Iris pigment epithelial cell (primary cell): ENCODE measurements at places on chromosomes 6 and 20.
A peak's percentile ranks its signal among the peaks of the same experiment; 100 is the strongest.

- no peak for DNase-seq
These were observed 34.0 kb downstream of the SLX4IP start for GRCh38 chr20:10469056-10469455.

- DNase-seq: peak; percentile 28
These were observed 19.6 kb upstream of the LTV1 start for GRCh38 chr6:143823548-143823947.

DNA sequence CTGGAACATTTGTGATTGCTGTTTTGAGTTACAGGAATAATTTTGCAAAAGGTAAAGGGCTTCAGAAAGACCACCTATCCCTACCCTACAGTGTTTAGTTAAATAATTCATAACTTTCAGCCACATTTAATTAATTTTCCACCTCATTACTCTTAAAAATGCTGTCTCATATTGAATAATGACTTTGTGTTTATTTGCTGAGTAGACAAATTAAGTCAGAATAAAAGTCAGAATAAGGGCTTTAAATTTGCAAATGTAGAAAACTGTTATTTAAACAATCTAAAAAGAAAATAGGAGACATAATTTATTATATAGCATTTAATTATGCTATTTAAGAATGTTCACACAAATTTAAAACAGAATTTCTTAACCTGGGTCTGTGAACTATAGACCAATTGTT lies 293.7 kb upstream of the RIMS1 start:
- no peak for DNase-seq

DNA sequence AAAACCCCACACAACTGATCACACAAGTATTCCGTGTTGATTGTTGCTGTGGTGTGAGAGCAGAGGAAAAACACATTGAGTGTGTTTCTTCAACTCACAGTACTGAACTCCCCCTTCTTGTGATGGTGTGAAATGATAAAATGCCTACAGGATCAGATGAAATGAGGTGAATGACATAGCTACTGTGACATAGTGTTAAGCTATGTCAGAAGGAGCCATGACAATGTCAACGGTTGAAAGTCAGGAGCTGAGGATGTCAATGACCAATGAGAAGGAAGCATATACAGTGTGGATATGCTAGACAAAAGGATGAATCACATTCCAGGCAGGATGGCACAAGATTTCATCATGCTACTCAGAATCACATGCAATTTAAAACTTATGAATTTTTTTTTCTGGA lies 38.8 kb downstream of the WASF1 start:
- peak; percentile 50 for DNase-seq

DNA sequence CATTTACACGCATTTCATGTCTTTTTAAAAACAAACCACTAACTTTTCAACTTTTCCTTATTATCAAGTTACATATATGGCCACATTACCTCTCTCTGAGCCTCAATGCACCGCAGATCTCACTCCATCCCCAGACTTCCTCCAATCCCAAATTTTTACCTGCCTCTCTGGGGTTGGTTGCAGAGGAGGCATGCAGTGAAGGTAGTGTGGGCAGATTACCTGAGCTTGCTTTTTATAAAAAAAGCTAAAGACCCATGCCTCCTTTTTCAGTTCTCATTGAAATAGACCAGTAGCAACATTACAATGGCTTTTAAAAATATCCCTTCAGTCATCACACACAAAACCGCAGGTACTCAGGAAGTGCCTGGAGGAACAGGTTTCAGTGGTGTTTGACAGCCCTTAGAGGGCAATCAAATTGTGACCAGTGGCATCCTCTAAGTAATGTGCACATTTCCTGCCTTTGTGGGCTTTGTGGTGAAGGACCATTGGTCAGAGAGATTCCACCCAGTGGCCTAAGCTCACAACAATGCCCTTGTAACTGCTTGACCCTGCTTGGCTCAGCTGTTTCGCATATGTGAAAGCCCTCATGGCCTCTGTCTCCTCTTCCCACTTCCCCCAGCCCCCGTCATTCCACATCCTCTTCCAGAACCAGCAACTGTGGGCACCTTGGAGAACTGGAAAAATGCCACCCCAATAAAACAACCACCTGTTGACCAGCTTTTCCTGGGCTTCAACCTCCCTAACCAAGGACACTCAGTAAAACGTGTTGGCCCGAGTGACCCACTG lies 30.2 kb upstream of the IL17A start:
- peak; percentile 2 for DNase-seq

- no peak for DNase-seq
These were observed 298.5 kb downstream of the BMP7 start for GRCh38 chr20:56967916-56968315.

DNA sequence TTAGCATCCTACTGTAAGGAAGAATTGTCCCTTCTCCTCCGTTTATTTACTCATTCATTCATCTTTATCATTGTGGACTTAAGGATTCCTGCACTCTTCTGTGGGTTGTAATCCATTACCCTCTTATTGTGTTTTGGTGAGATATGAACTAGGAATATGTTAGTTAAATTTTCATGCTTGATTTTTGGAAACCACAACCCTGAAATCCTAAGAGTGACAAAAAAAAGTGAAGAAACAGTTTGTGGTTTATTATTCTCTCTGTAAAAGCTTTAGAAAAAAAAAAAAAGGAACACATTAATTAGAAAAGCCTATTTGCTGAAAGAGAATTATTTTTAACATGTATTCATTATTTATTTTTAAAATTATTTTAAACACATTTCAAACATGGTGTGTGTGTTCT lies 36.7 kb upstream of the INSM1 start:
- no peak for DNase-seq

GRCh38 chr6:139153855-139154254 lies 19.0 kb downstream of the HECA start:
- peak; percentile 71 for DNase-seq

DNA sequence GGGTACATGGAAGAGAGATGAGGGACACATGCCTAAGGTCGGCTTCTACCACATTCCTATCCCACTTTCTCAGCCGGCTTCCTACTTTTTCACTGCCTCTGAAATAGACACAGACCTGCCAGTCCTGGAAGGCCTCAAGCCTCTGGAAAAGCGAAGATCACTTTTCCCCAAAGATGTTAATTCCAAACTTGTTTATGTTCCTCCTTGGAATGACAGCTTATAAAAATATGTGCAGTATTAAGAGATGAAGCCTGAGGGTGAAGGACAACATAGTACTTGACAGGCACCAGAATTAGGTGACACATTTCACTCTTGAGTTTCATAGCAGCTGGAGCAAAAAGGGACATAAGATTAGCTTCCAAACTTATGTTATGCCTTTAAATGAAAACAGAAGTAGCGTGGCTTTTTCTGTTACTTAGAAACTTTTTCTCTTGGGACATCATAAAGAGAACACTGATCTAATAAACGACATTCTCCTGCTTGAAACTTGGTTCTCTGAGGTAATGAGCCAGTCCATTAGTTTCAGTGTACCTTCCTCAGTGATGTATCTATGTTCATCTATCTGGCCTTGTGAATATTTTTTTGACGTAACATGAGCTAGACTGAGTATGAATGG lies 25.3 kb downstream of the FOXO3 start:
- DNase-seq: no peak

DNA sequence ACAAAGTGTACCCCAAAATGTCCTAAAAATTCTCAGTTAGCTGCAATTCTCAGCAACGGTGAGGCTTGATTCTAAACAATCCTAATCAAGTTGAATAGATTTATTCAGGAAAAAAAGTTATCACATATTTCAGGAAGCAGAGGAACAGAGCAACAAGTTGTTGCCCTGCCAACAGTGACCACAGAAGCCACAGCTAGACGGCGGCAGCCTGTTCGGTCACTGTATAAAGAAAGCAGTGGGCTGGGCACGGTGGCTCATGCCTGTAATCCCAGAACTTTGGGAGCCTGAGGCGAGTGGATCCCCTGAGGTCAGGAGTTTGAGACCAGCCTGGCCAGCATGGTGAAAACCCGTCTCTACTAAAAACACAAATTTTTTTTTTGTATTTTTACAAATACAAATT lies 171.2 kb upstream of the BMP5 start:
- peak; percentile 82 for DNase-seq

GRCh38 chr6:79111549-79111948 lies 33.5 kb upstream of the PHIP start:
- DNase-seq: no peak

DNA sequence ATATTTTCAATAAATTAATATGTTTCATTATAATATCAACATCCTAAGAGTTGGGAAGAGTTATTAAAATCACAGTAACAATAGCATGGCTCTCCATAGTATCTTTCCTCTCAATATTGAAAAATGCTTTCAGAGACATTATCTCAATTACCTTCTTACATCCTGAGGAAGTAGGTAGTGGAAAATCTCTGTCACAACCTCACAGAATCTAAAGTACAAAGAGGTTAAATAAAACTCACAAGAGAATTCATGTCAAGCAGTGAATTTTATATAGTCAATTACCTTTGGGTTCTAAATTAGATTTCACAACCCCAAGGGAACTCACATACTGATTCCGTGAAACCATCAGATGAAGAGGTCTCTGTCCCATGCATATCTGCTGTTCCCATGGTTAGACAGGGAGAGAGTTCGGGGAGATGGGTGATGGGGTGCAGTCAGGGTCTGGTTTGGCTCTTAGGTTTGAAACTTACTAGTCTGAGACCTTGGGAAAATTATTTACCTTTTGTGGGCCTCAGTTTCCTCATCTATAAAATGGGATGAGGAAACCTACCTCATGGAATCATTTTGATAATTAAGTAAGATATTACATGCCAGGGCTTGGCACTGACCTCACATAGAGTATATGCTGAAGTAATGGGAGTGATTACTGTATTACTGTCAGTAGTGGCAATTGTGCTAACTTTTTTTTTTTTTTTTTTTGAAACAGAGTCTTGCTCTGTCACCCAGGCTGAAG lies 74.0 kb upstream of the SNX9 start:
- no peak for DNase-seq

GRCh38 chr20:13199279-13199678 lies 21.8 kb upstream of the ISM1 start:
- no peak for DNase-seq

GRCh38 chr6:148625609-148626008 lies 121.2 kb upstream of the UST start:
- no peak for DNase-seq

GRCh38 chr6:50846852-50847155 lies 28.1 kb downstream of the TFAP2B start:
- DNase-seq: peak; percentile 54

DNA sequence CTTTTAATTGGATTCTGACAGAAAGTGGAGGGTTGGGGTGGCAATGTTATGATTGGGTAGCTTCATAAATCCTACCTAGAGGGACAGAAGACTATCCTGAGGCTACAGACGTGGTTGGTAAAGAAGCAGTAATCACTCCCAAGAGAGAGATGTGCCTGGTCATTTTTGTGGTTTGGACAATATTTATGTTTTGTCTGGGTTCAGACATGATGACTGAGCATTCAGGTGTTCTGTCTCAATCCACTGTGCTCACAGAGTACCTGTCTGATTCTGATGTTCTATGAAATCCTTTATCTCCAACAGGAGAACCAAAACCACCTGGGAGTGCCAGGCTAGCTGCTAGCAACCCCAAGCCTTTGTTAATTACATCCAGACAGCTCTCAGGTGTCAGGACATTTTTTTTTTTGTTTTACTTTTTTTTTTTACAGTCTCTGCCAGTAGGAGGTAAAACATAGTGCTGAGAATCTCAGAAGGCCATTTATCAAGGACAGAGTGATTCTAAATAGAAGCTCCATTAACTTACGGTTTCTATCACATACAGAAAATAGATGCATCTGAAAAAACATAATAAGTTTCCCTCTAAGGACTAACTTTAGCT lies 1.6 kb upstream of the HLA-DQA1 start:
- DNase-seq: no peak

- DNase-seq: no peak
These were observed 735 bp downstream of the FAM135A start for GRCh38 chr6:70413992-70414494.

DNA sequence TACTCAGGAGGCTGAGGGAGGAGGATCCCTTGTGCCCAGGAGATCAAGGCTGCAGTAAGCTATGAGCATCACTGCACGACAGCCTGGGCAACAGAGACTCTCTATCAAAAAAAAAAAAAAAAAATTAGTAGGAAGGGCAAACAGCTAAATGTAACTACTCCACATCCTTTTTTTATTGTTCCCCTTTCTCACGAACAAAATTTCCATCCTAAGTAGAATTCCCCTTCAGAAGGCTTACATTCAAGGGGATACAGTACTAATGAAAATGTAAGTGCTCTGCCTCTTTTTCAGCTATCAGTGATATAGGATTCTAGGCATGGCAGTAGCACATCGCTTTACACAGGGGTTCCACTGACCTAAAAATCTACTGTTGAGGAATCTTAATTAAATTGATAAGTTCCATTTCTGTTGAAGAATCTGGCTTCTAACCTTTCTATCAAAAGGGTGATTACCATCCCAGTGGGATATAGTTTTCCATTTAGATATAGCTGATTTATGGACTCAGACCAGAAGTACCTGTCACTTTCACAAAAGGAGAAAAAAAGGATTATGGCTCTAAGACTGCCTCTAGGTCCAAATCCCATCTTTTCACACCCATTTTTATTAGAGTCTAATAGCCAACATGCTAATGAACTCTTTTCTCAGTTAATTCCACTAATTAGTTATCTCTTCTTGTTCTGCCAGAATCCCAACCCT lies 2.6 kb downstream of the B4GALT5 start:
- no peak for DNase-seq

- DNase-seq: no peak
These were observed 67.2 kb downstream of the POPDC3 start for GRCh38 chr6:105112577-105112976.

DNA sequence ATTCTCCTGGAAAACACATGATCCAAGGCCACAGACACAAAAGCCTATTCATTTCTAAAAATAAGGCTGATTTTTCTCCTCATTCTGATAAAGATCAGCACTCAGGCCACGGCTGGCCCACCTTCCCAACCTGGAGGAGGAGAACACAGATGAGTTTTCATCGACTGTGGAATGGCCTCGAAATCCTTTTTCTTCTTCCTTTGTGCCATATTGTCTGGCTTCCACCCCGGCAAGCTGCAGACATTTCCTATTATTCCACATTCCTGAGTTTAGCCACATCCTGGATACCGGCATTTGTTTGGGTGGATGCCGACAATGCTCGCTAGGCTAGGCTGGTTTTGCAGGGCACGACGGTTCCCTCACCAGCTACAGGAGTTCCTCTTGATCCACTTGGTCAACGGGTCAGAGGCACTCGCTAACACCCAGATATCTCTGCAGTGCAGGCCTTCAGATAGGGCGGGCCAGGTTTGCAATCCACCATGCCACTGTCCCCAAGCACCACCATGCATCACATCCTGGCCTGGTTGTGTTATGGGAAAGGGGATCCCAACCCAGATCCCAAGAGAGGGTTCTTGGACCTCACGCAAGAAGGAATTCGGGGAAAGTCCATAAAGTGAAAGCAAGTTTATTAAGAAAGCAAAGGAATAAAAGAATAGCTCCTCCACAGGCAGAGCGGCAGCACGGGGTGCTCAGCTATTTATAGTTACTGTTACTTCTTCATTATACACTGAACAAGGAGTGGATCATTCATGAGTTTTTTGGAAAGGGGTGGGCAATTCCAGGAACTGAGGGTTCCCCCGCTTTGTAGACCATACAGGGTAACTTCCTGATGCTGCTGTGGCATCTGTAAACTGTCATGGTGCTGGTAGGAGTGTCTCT lies 4.2 kb upstream of the CTSZ start:
- DNase-seq: peak; percentile 88

GRCh38 chr6:139776041-139776440 lies 401.6 kb upstream of the CITED2 start:
- no peak for DNase-seq
